Jurkat, Clone E6-1 (cell line): ENCODE measurements at places on chromosomes 12 and 14.
A peak's percentile ranks its signal among the peaks of the same experiment; 100 is the strongest.

DNA sequence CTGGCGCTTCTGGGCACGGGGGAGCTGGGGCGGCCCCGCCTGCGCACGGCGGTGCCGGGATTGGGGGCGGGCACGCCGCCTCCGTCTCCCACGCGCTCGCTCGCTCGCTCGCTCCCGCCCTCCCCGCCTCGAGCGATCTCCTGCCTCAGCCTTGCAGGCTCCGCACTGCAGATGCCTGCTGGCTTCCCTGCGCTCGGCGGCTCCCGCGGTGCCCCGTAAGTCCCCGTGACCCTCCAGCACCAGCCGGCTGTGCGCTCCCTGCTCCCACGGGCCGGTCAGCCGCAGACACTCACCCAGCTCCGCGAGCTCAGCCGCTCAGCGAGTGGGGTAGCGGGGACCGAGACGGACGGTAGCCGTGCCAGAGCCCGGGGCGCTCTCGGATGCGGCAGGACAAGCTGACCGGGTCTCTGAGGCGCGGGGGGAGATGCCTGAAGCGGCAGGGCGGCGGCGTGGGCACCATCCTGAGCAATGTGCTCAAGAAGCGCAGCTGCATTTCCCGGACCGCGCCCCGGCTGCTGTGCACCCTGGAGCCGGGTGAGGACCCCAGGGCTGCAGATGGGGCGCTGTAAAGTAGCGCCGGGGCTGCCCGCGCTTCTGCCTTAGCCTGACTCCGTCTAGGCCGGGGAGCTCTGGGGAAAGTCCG is at the start of gene TBC1D30:
Gene TBC1D30 (plus strand): TSS at position 148 of the 643 bp plus-strand sequence. CDS start 233 bp downstream, at position 381.
- DNase-seq, result no peak

DNA sequence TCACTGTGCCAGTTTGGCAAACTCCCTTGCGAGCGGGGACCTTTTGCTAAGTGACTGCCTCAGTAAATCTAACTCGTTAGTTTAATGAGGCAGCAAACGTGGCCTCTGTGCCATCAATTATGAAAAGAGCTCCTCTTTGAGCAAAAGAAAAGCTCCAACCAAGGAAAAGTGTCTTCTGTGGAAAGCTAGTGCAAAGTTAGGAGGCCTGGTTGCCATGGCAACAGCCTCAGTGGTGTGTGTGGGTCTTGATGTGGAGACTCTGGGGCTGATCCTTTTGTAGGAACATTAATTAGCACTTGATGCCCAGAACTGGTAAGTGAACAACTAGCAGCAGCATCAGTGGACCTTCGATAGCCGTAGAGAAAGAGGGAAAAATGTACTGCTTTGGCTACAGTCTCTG is 145.7 kb downstream of the CHST11 start:
- DNase-seq, result peak; percentile 57

GRCh38 chr14:40847480-40847879 is 759.2 kb upstream of the LRFN5 start:
- DNase-seq, result no peak

- no peak for DNase-seq
These were observed 2.8 kb upstream of the CNIH1 start for GRCh38 chr14:54443981-54444380.

DNA sequence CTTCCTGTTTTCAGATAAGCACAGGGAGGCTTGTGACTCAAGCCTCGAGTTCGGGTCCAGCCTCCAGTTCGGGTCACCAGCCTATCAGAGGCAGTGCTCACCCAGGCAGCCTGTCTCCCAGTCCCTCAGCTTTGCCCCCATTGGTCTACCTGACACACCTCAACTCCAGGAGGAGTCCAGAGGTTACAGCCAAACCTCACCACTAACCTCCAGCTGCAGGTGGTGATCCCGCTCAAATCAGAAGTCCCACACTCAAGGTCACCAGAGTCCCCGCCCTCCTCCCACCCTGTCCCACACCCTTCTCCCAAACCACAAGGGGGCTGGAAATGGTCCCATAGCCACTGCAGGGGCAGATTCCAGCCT is 42.1 kb downstream of the KDM2B start:
- DNase-seq, result no peak

- DNase-seq, result no peak
These were observed 350.7 kb downstream of the TMEM132D start for GRCh38 chr12:129552996-129553750.

DNA sequence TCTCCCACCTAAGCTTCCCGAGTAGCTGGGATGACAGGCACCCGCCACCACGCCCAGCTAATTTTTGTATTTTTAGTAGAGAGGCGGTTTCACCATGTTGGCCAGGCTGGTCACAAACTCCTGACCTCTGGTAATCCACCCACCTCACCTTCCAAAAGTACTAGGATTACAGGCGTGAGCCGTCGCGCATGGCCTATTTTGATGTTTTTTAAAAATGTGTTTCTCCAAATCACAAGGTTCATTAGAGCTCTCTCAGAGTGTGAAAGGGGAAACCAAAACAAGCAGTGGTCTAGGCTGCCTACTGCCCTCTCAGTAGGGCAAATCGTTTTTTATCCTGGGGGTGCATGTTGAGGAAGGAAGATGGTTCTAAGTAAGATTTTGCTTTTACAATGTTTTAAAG is 211.5 kb downstream of the PIK3C2G start:
- DNase-seq, result no peak

DNA sequence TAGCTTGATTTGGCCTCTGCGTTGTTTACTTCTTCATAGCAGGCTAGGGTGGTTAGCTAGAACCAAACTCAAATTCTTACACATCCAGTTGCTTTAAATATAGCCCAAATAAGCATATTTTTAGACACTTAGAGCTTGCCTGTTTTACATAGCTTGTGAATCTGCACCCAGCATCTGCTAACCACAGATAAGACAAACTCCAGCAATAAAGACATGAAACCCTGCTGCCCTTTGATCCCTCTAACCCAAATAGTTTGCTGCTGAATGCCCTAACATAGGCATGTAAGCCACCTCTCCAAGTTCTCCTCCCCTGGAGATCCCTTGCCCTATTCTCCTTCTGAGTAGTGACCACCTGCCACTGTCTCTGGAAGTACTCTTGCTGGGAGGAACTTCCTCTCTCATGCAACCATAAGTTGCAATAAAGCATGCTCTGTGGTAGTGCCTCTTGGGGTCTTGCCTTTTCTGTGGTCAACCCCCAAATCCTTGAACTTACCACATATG is 185.6 kb downstream of the TMEM117 start:
- DNase-seq, result no peak

- DNase-seq, result no peak
These were observed 544 bp upstream of the TDP1 start for GRCh38 chr14:89955022-89955744.

GRCh38 chr14:90560558-90560957 is 163.7 kb downstream of the CALM1 start:
- DNase-seq, result no peak
